Activated T-cell treated with anti-CD3 and anti-CD28 coated beads, Interleukin-2, amount 50 U/mL, for 48 hours (primary cell): ENCODE measurements at places on chromosomes 16 and 17.

GRCh38 chr17:5364156-5364555 lies 55.3 kb downstream of the NUP88 start:
- DNase-seq = no peak

DNA sequence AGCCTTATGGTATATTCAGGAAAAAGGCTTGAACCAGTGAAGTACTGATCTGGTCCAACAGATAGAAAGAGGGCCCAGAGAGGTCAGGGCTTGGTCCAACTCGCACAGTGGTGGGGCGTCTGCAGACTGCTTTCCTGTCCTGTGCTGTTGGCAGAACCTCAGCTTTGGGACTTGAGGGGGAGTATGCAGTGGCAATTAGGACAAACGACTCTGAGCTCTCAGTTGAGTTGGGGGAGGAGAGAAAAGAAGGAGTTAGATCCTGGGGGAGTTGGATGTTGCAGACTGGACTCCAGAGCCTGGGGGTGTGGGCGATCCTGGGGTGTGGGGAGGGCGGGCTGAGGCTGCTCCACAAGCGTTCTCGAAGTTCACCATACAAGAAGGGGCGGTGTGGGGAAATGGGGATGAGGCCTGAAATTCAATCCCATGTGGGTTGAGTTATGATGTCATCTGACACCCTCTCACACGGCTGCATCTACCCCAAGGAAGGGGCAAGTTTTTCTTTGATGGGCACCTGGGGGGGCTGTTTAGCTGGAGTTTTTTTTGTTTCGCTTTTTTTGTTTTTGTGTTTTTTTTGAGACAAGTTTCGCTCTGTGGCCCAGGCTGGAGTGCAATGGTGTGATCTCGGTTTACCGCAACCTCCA lies 14.6 kb downstream of the GRB7 start:
- DNase-seq = no peak

- peak; percentile 37 for DNase-seq
Measured at GRCh38 chr17:77280304-77281121, 139.7 kb downstream of the SEC14L1 start.

GRCh38 chr17:59400858-59401257 lies 69.4 kb downstream of the YPEL2 start:
- DNase-seq = no peak

- DNase-seq = peak; percentile 47
Measured at GRCh38 chr17:48047113-48047740, 932 bp upstream of the NFE2L1 start.

GRCh38 chr16:30063893-30064728 lies 1.4 kb upstream of the ALDOA start:
- peak; percentile 84 for DNase-seq

GRCh38 chr17:4204710-4205173 lies 59.0 kb downstream of the ANKFY1 start:
- no peak for DNase-seq

GRCh38 chr17:55456307-55457240 lies 34.9 kb upstream of the MMD start:
- DNase-seq = no peak

- DNase-seq = no peak
Measured at GRCh38 chr17:73209436-73209835, 16.6 kb downstream of the COG1 start.

DNA sequence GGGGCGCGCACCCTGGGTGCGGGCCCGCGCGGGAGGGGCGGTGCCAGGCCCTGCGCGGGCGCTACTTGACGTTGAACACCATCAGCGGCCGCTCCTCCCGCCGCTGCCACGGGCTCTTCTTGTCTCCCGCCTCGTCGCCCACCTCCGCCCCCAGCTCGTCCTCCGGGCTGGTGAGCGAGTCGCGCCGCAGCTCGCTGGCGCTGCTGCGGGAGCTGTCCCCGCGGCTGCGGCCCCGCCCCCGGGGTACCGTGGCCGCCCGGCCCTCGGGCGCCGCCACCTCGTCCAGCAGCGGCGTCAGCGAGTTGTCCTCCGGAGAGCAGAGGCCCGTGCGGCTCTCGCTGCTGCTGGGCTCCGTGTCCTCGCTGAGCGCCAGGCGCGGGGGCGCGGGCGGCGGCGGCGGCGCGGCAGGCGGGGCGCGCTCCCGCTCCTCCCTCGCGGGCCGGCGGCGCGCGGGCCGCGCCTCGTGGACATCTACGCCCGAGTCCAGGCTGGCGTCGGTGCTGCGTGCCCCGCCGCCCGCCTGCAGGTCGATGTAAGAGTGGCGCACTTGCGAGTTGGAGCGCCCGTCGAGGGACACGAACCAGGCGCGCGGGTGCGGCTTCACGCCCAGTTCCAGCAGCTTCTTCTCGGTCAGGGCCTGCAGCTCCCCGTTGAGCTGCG lies 8.7 kb downstream of the GRN start:
- peak; percentile 43 for DNase-seq

GRCh38 chr17:2780256-2780655 lies 16.0 kb upstream of the RAP1GAP2 start:
- DNase-seq = no peak

- DNase-seq = no peak
Measured at GRCh38 chr16:84881702-84882521, 62.1 kb downstream of the CRISPLD2 start.

DNA sequence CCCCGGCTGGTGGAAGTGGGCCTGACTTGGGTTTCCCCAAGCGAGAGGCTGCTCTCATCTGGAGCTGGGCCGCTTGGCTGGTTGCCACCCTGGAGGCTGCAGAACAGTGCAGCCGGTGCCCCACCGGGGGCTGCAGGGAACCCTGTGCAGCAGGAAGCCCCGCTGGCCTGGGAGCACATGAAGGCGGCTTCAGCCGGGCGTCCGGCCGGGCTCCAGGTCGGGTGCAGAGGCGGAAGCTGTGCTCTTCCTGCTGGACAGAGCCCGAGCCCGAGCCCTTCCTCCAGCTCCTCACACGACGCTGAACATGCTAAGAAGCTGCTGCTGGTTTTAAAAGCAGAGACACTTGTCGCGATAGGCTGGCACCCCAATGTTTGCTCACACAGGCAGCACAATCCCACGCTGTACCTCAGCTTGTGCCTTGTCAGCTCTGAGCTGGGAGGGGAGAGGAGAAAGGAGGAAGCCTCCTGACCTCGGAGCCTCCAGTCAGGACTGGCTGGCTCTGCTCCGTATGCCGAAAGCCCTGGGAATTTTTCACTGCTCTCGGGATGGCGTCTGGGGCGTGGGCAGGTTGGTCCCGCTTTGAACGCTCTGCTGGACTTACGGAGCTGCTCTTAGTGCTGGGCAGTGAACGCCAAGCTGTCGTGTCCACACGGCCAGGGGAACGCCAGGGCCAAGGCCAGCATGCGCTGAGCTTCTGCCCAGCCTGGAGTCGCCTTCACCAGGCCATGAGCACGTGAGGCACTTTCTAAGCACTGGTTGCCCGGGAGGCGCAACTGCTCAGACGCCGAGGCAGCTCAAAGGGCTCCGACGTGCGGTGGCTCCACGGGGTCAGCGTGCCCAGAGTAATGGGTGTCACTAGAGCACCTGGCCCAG lies 8.8 kb downstream of the CDK5R1 start:
- no peak for DNase-seq

- peak; percentile 71 for DNase-seq
Measured at GRCh38 chr17:77451894-77452852, 311.4 kb downstream of the SEC14L1 start.

DNA sequence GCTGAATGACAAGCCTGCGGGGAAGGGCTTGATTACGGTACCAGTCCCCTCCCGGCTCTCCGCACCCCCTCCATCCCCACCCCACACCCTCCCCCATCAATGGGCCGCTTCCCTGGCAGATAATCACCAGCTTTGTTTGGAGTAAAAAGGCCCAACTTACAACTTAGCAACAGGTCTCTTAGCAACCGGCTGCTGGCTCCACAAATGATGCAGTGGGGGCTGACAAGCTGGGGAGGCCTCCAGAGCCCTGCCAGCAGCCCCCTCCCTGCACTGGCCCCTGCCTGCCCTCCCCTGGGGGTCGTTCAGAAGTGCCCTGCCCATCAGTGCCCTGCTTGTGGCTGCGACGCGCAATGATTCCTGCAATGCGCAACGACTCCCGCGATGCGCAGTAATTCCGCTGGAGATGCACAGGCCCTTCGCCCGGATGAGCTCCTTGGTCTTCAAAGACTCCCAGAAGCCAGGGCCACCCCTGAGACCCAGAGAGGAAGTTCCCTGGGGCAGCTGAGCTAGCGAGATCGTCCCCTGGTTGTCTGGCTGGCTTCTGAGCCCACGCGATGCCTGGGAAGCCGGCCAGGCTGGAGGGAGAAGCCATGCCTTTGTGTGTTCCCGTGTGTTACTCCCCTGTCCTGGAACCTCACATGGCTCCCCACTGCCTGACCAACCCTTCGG lies 23.3 kb downstream of the CPNE2 start:
- DNase-seq = no peak

DNA sequence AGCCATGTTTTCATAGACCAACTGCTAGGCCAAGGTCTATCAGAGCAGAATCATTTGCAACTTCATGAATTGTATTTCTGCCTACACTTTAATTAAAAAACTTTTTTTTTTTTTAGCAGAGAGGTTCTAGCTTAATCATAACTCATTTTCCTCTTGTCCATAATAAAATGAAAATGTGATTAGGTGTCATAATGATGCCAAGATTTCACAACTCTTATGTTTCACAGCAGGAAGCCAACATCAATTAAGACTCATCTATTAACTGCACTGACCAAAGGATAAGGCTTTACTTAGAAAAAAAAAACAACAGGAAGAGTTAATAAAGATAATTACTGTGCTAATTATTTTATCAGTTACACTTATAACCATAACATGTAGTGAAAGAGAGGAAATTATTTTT lies 18.9 kb upstream of the RNF43 start:
- DNase-seq = no peak

GRCh38 chr16:23134274-23134673 lies 15.0 kb downstream of the USP31 start:
- DNase-seq = no peak

- DNase-seq = no peak
Measured at GRCh38 chr17:3506054-3506453, 30.3 kb downstream of the ASPA start.

DNA sequence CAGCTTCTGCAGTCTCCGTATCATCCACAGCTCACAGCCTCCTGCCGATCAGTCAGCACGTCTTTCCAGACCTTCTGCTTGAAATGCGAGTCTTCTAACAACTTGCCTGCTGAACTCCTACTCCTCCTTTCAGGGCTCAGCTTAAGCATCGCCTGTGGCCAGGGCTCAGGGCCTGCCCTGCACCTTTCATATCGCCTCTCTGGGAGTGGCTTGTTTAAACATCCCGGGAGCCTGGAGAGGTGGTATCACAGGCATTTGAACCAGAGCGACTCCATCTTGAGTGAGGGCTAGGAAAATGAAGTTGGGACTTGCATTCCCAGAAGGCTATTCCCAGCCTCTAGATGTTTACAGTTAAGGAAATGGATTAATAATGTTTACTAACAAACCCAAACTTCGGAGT lies 13.9 kb upstream of the CYB561 start:
- DNase-seq = no peak

DNA sequence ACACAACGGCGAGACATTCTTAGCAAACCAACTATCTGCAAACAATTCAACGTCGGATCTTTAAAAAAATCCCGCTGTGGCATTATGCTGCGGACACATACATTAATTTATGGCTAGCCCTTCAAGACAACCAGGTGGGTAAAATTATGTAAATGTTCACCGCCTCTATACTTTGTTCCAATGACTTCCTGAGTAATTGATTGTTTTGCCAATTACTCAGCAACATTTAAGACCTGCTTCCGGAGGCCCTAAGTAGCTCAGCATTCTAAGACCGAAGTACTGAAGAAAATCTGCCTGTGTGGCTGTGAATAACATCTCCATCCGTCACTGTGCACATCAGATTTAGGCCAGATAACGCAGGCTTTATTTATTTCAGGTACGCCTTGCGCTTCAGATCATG lies 23.3 kb downstream of the QPRT start:
- DNase-seq = no peak

DNA sequence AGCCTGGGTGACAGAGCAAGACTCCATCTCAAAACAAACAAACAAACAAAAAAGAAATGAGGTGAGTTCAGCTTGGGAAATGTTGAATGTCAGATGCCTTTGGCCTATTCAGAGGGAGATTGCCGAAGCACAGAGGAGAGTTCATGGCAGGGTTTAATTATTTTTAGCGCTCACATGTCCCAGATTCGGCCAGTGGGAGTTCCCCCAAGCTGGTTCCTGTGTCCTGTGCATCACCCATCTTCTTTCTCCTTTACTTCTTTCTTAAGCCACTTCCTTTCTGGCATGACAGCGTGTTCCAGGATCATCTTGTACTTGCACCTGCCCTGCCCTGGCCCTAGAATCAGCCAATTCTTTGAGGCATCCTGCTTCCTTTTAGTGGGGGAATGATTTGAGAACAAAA lies 9.2 kb downstream of the MPV17L start:
- no peak for DNase-seq

DNA sequence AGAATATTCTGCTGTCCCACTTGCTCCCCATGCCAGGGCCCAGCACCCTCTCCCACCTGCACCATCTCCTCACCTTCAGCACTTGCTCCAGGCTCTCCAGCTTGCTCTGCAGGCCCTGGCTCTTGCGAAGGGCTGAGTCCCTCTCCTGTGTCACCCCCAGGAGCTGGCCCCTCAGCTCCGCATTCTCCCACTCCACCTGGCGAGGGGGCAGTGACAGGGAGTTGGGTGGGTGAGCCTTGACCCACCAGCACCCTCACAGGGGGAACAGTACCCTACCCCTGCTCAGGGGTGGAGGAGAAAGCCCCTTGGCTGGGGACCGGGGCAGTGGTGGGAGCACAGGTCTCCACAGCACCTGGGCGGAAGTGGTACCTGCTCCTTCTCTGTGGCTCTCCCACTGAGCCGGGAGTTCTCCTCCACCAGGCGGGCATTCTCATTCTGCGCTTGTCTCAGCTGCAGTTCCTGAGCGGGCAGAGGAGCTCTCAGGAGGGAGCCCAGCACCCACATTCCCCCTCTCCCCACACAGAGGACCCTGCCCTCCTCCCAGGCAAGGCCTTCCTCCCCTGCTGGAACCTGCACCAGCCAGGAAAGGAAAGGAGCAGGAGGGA lies 5.9 kb downstream of the TSPOAP1 start:
- no peak for DNase-seq

- no peak for DNase-seq
Measured at GRCh38 chr17:43898446-43898845, 8.9 kb downstream of the MPP2 start.

- no peak for DNase-seq
Measured at GRCh38 chr16:68954911-68955635, 111.7 kb downstream of the TANGO6 start.

- DNase-seq = peak; percentile 72
Measured at GRCh38 chr17:73595479-73595878, 48.8 kb downstream of the SDK2 start.

GRCh38 chr17:28045304-28045703 lies 2.8 kb downstream of the NLK start:
- no peak for DNase-seq

GRCh38 chr17:49457564-49458535 lies 37.2 kb upstream of the NGFR start:
- DNase-seq = no peak

GRCh38 chr16:89095491-89095951 lies 1.9 kb downstream of the ACSF3 start:
- DNase-seq = no peak

GRCh38 chr17:72422505-72423285 lies 301.9 kb downstream of the SOX9 start:
- DNase-seq = peak; percentile 35
